ENCODE measurements at places on chromosomes 4 and X.

DNA sequence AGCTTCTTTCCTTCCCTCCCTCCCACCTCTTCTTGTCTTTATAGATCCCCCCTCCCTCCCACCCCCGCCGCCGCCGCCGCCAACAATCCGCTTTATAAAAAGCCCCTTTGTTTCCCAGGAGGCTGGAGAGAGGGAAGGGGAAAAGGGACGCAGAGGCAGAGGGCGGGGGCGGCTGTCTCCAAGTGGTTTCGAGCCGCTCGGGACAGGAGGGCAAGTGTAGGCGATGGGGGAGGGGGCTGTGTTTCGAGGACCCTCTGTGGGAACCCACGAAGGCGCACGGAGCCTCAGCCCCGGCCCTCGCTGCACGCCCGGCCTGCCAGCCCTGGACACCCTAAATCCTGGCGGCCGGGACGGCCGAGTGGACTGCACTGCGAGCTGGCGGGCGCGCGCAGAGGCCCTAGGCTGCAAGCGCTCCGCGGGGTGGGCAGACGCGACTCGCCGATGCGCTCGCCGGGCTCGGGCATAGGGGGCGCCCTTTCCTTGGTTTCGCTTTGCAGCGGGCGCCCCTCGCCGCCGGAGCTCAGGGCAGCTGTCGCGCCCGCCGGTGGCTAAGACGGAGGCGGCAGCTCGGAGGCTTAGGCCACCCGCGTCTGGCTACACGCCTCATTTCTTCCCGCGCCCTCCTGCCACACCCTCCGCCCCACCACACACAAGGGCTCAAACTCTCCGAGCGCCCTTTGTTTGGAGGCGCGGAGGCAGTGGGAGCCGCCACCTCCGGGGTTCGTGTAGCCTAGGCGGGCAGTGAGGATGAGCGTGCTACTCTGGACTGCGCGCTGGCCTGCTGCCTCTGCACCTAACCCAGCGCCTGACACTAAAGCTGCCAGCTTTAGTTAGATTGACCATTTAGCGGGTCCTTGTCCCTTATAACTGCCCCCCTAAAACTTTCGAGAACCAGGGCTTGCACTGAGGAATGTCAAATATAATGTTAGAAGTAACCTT, 2.2 kb downstream of the MAMLD1 start:
- peak; percentile 12 for DNase-seq

DNA sequence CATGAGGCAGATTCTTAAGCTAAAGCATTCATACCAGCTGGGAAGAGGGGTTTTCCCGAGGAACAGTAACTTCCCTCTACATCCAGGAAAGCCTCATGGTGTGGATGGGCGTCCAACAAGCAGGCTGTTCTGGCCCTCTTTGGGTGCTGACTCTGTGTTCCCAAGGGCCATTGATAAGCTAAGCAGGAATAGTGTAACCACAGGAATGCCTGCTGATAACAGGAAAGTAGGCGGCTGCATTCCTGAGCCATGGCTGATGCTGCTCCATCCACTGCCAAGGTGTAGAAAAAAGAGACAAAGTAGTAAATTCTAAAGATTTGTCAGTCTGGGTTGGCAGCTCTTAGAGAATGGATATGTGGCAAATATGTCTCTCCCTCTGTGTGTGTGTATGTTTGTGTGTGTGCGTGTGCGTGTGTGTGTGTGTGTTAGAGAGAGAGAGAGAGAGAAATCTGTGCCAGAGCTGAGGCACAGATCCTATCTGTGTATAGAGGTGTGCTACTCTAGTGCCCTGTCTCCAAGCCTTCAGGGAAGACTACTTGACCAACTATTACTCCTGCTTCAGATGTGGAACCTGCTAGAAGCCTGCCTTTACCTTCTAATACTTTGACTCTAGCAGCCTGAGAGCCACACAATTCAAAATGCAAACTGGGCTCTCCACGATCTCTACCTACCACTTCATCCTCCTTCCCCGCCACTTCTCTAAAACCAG, 353.1 kb upstream of the NR3C2 start:
- DNase-seq: no peak

DNA sequence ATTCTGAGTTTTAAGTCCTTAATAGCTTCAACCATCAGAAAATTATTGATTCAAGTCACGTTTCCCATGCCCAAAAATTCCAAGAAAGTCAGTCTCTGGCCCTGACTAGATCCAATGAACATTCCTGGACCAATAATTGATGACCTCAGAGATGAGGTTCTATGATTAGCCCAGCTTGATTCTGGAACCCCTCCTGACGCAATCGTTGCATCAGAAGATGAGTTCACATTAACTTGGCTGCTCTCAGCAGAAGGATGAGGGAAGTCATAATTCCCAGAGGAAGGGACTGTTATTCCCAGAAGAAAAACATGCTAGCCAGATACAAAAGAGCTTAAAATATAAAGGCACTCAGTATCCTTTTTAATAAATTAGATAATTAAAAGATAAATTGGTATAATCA, 34.3 kb upstream of the CPEB2 start:
- DNase-seq: no peak

DNA sequence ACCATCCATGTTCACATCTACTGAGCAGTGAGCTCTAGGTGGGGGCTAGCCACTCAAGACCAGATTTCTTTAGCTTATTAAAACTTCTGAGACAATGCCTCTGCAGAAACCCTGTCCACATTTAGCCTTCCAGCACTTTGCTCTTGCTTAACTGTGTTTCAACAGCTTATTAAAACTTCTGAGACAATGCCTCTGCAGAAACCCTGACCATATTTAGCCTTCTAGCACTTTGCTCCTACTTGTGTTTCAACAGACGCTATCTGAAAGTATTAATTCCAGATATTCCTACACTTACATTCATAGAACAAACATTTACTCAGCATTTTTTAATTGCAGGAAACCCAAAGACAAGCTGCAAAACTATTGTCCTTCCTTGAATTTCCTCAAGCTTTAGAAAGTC, 91.9 kb downstream of the SEL1L3 start:
- no peak for DNase-seq

DNA sequence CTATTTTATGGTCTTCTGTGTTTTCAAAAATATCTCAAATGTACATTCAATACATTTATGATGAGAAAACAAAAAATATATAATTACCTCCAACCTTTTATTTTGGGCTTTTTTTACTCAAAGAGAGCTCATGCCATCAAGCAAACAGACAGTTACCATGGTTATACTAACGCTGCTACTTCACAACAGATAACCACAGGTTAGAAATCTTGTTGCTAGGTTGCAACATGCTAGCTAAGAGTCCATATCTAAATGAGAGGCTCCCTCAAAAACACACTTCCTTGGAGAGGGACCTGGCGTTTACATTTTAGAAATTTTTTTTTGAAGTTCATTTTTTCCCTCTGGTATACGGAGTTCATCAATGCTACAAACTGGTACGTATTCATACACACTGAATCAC, 44.3 kb downstream of the TBC1D9 start:
- no peak for DNase-seq

GRCh38 chrX:47697181-47697580, 38.2 kb upstream of the UXT start:
- no peak for DNase-seq

DNA sequence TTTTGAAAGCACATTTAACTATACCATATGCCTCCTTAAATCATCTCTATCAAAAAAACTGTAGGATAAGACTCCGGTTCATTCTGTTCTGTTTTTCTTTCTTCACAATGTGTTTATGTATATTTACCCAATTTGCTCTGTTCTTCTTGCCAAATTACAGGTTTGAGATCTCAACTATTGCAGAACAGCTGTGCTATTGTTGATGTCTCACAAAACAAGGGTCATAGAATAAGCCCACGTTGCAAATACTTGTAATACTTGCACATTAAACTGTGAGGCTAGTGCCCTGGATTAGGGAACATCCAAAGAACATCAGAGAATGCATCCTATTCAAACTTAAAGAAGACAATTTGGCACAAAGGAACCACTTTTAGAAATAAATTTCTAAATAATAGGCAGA, 45.4 kb downstream of the ANTXR2 start:
- DNase-seq: no peak

DNA sequence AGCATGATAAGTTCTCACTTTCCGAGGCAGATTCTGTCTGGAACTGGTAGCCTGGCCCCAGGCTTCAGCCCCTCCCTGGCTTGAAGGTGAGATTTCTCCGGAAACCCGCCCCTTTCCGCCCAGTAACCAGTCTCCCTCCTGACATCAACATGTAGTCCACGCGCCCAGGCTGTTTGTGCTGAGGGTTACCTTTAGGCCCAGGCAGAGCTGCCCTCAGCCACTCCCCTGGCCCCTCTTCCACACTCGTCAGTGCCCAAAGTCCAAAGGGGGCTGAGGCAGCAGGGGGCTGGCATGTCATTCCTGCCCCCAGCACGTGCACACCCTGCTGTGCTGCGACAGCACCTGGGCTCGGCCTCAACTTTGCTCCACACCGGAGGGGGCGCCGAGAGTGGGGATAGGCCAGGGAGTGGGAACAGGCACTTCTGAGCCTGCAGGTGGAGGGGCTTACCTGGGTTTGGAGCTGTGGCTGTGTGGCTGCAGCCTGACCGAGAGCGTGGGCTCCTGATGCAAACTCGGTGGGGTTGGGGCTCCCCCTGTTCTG, 69.5 kb upstream of the ANK2 start:
- DNase-seq: no peak

- DNase-seq: no peak
Measured at GRCh38 chr4:21191317-21191716, 491.1 kb downstream of the PACRGL start.

GRCh38 chr4:107793996-107794395, 30.7 kb upstream of the SGMS2 start:
- DNase-seq: no peak

- no peak for DNase-seq
Measured at GRCh38 chr4:22486276-22486675, 29.6 kb downstream of the ADGRA3 start.

DNA sequence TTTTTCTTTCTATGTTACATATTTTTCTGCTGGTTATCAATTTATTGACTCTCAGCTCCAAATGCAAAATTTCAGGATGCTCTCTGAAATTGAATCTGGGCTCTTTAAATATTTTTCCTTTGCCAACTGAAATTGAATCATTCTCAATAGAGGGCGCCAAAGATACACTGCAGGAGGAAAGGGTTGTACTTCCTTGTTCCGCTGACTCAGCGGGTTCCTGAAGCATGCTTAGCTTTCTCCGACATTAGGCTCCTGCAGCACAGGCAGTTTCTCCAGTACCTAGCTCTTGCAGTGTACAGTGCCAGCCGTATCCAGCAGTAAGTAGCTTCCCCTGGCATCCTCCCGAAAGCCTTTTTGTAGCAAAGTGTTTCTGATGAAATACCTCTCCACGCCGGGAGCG, 28.8 kb upstream of the CFAP47 start:
- DNase-seq: no peak

DNA sequence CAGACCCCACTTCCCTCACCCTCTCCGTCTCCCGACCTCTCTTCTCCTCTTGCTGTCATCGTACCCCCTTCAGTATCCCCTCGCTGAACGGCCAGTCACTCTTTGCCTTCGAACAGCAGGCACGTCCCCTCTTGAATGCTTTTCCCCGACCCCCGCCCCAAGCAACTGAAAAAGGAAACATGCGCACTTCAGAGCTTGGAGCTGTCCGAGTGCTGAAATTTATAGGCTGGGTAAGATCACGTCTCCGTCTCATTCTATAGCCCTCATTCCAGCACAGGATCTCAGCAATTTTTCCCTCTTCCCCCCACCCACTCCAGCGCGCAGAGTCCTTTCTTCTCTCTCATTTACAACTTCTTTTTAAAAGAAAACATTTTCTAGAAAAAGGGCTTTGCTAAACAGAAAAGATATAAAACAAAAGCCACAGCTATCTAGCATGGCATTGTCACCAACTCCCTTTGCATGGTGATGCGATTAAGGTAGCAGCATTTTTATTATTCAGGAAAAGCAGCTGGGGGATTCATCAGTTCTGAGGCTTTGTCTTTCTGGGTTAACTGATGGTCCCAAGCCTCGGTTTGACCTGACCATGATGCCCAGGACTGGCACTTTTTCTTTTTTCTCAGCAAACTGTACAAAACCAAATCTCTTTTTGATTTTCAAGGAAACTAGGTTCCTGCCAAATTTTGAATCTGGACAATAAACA, at the start of gene GLRA2:
Gene GLRA2, plus strand, starts transcription at position 247 of the 700 bp plus-strand sequence. CDS start 522 bp downstream, outside the sequence.
- DNase-seq: no peak

DNA sequence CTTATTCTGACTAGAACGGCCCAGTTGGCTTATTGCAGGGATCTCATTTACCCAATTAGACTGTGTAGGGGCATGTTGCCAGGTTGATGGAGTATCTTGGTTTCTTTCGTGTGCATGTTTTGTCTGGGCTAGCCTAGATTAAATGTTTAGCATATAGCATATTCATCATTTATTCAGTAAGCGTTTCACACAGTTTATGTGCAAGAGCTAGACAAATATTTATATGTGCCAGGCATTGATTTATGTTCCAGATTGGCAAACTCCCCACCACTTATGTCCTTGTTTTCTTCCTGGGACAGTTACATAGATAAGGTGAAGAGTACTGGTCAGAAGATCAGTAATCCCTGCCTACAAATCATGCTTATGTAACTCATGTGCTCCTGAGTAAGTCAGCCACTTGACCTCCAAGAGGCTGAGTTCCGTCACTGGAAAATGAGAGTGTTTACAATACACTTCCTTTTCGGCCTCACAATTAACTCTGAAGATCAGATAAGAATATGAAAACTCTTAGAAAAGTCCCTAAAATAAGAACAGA, 57.2 kb downstream of the RUFY3 start:
- no peak for DNase-seq

DNA sequence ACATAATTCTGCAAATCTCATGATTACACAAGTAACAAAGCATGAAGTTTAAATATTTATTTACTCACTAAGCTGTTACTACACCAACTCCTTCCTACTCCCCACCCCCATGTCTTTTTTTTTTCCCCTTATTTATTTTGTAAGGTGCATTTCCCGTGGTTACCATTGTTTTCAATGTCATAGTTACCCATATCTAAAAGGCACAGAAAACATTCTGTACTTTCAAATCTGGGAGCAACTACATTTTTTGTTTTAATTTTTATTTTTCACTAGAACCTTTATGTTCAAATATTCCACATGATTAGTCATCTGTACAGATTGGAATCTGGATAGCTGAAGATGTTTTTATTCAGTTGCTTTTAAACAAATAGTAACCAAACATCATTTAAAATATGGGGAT, 62.8 kb downstream of the PPP3CA start:
- DNase-seq: no peak

GRCh38 chrX:2185341-2186082, 315.3 kb downstream of the DHRSX start:
- DNase-seq: no peak

DNA sequence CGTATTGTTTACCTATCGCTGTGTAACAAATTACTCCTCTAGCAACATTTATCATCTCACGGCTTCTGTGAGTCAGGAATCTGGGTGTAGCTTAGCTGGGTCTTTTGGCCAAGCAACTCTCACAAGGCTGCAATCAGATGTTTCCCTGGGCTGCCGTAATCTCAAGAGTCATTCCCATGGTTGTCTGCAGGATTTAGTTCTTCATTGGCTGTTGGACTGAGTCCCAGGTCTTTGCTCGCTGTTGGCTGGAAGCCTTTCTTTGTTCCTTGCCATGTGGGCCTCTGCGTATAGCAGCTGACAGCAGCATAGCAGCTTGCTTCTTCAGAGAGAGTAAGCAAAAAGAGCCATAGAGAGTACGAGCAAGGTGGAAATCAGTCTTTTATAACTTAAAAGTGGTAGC, 16.8 kb downstream of the POLR2B start:
- no peak for DNase-seq
